ENCODE measurements at places on chromosomes 3 and 15.

DNA sequence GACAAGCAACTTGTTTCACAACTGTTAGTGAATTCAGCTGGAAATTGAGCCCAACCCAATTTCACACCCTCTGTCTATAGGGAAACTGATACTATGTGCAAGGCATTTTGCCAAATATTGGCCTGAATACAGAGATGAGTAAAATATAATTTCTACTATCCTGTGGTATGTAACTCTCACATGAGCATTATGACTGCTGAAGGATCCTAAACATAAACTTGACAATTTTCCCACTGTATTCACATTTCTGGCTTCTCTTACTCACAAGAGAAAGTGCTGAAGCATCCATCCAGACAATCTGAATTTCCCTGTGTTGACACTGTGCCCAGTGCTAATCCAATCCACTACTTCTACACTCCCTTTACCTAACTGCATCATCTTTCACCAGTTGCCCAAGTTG is 28.4 kb downstream of the SERPINI2 start:
- no peak for DNase-seq

DNA sequence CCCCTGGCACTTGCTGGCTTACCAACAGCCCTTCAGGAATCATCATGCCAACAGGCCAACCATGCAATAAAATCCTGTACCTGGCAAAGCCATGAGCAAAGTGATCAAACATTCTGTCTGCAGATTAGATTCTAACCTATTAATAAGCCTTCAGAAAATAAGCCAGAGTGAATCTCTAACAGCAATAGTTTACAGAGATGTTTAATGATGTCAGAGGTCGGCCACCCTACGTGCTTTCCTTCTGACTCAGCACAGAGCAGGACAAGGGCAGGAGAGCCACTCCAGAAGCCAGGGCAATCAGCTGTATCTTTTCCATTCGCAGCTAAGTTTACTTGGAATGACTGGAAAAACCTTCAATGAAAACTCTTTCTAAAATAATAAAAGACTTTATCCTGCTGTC is 13.1 kb downstream of the COL8A1 start:
- DNase-seq = peak; percentile 64

DNA sequence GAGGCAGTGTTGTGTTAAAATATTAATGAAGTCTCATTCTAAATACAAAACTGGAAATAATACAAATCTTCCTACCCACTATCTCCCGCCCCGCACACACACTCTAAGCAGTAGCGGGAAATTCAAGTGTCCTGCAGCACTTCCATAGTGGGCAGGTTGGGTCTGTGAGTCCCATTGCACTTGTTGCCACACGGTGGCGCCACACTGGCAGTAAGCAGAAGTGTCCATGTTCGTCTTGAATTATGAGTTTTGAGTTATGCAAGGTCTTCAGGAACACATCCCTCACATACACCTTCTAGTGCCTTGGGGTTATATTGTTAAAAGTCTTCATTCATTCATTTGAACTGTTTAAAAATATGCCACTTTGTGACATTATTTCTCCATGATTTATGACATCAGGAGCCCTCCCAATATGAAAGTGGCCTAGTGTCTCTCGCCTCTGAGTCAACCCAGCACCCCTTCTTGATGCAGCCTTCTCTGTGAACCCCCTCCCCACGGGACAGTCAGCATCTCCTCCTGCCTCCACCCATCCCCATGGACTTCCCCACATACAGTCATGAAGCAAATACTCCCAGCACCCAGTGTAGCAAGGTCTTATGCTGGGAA is 17.6 kb upstream of the CCDC174 start:
- DNase-seq = no peak

DNA sequence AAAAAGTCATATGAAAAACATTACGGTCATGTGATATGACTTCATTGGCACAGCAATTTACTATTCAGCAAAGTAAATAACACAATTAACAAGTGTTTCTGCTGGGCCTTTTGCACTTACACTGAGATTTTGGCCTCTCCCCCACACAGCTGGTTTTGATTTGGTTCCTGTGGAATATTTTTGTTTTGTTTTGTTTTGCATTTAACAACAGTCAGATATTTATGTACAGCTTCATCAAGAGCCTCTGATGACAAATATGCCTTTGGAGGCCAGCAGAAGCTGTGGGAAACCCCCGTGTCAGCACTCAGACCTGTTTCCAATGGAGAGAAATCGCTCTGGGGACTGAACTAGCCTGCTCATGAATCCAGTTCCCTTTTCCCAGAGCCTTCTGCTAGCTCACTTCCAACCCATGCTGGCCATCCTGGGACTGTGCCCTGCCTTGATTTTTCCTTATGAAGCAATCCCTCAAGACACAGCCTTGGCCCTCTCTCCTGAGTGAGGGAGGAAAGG is 161.9 kb downstream of the ATG7 start:
- peak; percentile 92 for DNase-seq

GRCh38 chr3:32951410-32951811 is at the start of gene CCR4:
Gene CCR4, plus strand, starts transcription at chr3:32951644. Its CDS starts 1,779 bp downstream, at chr3:32953423.
- DNase-seq = no peak
